ENCODE measurements at places on chromosomes 5 and 9.

- DNase-seq: no peak
Observed at GRCh38 chr9:137145731-137146526, 7.0 kb downstream of the GRIN1 start.

DNA sequence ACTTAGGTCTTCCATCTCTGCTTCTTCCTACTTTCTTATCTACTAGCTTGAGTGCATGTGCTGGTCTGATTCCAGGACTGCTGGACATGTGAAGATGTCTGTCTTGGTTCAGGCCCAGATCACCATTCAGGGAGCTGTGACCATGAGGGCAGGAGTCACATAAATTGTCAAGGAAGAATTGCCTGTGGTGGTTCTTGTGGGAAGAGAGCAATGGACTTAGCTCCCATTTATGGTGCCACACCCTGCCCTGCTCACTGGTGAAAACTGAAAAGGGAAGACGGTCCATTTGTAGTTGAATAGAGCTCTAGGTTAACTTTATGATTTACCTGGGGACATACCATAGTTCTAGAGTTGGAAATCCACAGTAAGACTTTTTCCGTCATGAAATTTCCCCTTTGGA lies 244.3 kb upstream of the ZNF608 start:
- DNase-seq: no peak

- DNase-seq: no peak
Observed at GRCh38 chr9:27433631-27434325, 90.3 kb upstream of the IFNK start.

- DNase-seq: no peak
Observed at GRCh38 chr5:130549884-130550561, 615.0 kb downstream of the HINT1 start.

DNA sequence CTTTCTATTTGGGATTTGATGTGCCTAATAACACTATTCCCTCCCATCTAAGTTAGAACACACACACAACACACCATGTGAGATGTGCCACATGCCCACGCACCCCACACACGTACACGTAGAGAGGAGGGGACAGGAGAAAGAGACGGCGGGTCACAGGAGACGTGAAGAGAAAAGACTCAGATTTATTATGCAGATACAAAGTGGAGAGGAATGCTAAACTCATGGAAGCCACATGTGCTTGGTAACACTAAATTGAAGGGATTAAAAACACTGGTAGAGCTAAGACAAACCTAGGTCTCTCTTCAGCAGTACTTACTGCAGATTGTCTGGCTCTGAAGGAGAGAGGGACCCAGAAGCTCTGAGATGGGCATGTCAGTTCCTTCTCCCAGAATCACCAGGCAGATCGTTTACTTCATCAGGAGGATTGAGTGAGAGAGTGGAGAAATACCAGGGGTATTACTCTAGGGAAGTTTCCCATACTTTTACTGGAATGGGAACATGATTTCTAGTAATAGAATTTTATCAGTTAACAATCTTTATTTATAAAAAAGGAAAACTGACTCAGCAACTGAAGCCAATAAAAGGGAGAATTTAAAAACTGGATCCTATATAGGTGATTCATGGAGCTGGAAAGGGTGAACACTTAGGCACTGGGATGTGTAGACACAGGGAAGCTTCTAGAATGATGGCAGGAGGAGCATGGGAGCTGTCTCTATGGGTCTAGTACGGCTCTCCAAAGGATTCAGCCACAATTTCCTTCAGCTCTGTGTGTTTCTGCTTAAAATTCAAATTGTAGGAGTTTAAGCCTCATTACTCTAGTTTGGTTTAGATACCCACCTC lies 139.4 kb downstream of the MACIR start:
- DNase-seq: no peak

DNA sequence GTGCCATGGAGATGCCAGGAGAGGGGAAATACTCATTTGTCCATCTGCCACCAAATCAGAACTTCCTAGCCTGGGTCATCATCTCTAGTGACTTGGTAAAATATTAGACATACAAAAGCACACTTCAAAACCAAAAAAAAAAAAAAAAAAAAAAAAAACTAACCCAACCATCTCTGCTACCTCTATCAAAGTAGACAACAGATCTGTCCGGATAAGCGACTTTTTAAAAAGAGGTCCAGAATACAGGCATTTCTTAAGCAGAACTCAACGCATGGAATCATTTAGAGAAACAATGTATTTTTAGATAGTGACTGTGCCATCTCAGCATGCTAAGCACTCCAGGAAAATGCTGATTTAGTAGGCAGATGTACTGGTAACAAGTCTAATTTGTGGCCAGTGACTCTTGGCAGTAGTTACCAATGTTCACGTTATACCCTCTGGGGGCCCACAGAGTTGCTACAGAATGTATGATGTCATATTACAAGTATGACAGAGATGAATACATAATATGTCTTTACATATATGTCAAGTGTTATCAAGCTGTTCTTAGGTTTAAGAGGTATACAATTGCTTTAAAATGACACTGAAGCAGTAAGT lies 107.8 kb downstream of the SMIM23 start:
- DNase-seq: no peak

GRCh38 chr9:117425566-117425965 lies 10.7 kb upstream of the ASTN2 start:
- no peak for DNase-seq
